ENCODE measurements at places on chromosomes 3 and 15.

DNA sequence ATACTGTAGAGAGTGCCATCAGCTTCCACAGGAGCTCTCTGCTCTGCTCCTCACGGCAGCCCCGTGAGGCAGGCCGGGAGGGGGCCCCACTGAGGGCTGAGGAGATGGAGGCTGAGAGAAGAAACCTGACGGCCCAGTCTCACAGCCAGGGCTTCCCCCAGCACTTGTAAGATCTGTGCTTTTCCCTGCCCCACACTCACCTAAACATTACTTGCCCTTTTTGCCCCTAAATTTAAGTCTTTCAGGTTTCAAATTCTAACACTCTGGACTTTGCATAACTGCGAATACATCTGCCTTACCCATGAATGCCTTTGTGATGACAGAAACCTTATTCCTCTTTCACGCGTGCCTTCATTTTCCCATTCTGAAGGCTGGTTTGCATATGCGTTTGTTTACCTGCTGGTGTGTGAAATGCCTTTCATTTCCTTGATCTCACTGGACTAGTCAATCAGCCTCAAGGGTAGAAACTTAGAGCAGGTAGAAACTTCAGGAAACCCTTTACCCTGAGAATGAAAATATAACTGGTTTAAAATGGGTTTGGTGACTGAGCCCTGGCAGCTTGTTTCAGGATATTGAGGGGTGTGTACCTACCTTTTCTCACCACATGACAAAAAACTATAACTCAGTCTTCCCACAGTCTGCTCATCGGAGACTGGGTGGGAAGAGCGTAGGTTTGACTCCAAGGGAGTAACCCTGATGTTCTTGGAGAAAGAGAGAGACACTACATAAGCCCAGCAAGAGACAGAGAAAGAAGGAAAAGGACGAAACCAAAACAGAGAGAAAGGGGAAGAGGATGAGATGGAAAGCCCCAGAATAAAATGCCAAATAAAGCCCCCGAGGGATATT, 20.1 kb downstream of the SLC12A8 start:
- no peak for DNase-seq

DNA sequence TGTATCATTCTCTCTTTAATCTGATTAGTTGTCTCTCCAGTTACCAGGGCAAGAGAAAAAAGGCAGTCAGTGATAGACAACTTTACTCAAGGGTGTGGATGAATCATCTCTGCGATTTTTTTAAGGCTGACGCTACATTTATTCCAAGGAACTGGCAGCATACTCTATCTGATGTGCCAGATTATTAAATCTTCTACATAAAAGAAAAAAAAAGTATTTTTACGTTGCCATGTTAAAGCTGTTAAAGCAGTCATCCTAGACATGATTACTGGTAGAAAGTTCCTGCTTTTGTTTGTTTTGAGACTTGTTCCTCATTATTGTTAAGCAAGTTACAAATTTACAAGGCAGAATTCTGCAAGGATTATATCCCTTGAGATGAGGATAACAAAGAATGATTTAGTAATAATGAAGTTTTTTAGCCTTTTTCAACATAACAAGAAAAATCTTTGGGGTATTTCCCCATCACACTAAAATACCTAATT, 121.7 kb downstream of the CBLB start:
- DNase-seq = no peak

DNA sequence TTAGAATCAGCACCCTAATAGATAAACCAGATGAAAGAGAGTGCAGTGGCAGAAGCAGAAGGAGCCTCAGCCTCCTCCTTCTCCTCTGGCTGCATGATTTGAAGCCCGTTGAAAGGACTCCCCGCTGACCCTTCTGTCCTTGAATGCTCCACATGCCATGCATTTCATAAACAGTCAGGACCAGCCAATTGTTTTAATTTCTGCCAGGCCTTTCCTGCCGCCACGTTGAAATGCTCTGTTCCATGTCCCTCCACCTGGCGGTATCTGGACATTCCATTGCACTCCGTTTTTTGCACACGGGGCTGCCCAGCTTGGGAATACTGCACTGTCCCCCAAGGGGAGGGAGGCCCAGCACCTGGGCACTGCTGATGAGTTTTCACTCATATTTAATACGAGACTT, 35.2 kb upstream of the GLCE start:
- no peak for DNase-seq

DNA sequence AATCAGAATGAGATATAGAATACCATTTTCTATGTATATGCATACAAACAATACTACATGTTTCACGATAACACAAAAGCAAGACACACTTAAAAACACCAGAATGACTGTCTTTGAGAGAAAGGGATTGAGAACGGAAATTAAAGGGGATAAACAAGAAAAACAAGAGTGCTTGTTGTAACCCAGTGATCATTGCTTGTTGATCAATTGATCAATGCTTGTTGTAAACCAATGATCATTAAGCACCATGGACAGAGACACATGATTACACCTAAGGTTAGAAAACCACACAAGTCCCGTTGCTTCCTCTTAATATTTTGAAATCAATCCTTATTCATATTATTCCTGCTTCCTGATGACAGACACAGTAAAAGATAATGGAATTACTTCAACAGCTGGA, 1.1 kb upstream of the OR4F15 start:
- no peak for DNase-seq

DNA sequence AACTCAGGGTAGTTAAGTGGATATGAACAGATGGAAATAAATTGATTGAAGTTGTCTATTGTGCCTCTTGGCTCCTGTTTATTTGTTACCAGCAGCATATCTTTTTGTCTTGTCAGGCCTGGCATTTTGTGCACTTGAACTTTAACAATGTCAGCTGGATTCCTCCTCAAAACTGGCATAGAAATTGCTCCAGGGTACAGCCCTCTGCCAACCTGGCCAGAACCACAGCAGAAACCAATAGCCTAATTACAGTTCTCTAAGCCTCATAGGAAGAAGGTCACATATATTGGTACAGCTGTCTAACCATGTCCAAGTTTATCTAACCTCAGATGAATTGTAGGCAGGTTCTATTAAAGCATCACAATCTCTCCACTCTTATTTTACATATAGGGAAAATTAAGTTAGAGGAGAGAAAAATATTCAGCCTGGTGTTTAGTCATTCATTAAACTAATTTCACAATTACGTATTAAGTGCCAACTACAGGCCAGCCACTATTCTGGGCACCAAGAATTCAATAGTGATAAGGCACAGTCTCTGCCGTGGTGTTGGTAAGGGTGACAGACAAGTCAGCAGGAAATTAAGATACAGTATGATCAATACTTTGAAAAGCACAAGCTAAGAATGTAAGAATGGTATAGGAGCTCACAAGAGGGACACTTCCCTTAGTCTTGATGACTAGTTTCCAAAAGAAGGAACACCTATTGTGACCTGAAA, 452.9 kb upstream of the NECTIN3 start:
- no peak for DNase-seq

Measured in stimulated activated effector memory CD8-positive, alpha-beta T cell treated with anti-CD3 and anti-CD28 coated beads, Interleukin-12 subunit alpha, Interleukin-12 subunit beta, amount 100 ng/mL, for 72 hours (primary cell).